Mesenchymal stem cell (in vitro differentiated cells and primary cell): ENCODE measurements at places on chromosomes 1 and 21.

- peak; percentile 46 for DNase-seq
- H3K27me3 ChIP-seq: no peaks in the 10 kb centered on the region
- H3K4me1 ChIP-seq: peaks cover 4% of the 10 kb centered on the region
Measured at GRCh38 chr1:51926171-51926812, 47.8 kb upstream of the NRDC start.

GRCh38 chr1:39226836-39227235 lies 22.3 kb downstream of the MACF1 start:
- no peak for DNase-seq
- H3K4me3 ChIP-seq: no peak overlapping the region
- H3K27ac ChIP-seq: no peak overlapping the region
- H3K36me3 ChIP-seq: peaks cover 3% of the 10 kb centered on the region

GRCh38 chr1:17392199-17392740 lies 20.3 kb downstream of the PADI6 start:
- H3K27me3 ChIP-seq: peaks cover 56% of the 10 kb centered on the region
- H3K27ac ChIP-seq: no peak overlapping the region
- H3K4me1 ChIP-seq: no peaks in the 10 kb centered on the region

DNA sequence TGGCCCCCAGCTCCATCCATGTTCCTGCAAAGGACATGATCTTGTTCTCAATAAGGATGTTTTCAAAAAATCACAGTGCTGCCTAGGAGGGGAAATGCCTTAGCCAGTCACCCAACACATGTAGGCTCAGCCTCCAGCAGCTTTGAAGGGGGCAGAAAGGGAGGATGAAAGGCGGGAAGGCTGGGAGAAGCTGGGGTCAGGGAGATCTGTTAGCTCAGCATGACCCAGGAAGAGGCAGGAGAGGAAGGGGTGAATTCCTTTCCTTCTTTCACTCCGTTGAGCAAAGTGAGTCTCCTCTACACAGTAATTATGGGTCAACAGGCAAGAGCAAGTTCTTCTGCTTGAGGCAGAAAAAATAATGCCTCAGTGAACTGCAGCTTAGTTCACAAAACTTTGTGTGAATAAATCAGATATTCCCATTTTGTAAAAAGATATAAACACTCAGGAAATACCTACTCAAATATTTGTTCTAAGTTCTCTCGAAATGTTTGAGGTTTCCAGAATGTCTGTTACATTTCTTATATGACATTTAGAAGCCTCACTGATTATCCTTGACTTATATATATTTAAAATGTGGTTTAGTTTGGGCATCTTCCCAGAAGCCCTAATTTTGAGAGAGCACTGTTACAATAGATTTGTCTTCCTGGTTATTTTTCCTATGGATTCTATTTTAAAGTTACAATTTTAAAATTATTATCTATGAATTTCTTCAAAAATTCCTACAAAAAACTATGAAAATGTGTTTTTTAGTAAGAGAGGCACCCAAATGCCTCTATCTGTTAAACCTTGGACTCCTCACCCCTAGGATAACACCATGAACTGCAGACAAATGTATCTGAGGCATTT lies 116.8 kb downstream of the KCNJ6 start:
- H3K4me3 ChIP-seq: no peak overlapping the region
- peak; percentile 40 for DNase-seq
- peaks cover 4% of the 10 kb centered on the region for H3K4me1 ChIP-seq
- H3K27ac ChIP-seq: peak overlapping the region; percentile 5
- H3K36me3 ChIP-seq: no peaks in the 10 kb centered on the region

DNA sequence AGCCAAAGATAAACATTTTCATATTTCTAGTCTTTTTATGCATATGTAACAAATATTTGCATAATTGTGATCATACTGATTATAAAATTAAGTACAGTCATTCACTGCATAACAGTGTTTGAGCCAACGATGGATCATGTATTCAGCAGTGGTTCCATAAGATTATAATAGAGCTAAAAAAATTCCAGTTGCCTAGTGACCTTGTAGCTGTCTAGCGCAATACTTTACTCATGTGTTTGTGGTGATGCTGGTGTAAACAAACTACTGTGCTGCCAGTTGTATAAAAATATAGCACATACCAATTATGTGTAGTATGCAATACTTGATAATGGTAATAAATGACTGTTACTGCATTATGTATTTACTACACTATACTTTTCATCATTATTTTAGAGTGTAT lies 2.1 kb upstream of the S100A10 start:
- H3K27me3 ChIP-seq: no peaks in the 10 kb centered on the region
- H3K27ac ChIP-seq: no peak overlapping the region
- DNase-seq: peak; percentile 88
- H3K4me3 ChIP-seq: no peak overlapping the region
- no peaks in the 10 kb centered on the region for H3K36me3 ChIP-seq

DNA sequence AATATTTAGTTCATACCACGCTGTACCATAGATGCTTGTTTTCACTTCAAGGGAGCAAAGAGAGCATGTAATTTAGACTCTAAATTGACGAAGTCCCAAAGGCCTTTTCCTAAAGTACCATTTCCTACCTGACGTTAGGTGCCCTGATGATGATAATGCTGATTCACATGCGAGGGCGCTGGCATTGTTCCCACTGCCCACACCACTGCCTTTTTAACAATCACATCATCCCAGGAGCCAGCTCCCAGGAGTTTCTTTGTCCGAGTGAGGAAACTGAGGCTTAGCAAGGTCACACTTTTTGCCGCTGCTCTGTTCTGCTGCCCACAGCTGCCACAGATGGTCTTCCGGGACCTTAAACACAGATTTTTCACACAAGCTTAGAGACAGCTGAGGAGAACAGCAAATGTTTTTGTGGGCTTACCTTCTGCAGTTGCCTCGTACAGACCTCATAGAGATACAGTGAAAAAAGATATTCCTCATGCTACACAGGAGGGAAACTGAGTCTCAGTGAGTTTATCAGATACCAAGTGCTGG lies 69.4 kb downstream of the EVA1C start:
- peaks cover 8% of the 10 kb centered on the region for H3K36me3 ChIP-seq
- no peak for DNase-seq
- no peaks in the 10 kb centered on the region for H3K27me3 ChIP-seq
- H3K4me3 ChIP-seq: no peak overlapping the region

DNA sequence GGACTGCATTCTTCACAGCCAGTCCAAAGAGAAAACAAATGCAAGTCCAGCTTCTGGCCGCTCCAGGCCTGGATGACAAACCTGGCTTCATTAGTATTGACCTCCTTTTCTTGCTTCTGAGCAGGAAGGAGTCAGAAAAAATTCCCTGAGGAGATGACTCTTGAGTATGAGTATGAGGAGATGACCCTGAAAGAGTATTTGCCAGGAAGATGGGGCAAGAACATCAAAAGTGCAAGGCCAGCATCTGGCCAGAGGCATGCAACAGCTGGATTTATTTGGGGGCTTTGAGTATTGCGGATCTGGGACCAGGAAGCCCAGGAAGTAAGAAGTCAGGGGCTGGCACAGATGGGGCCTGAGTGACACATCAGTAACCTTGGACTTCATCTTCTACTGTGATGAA lies 113.9 kb downstream of the GLIS1 start:
- peaks cover 5% of the 10 kb centered on the region for H3K4me1 ChIP-seq
- no peaks in the 10 kb centered on the region for H3K36me3 ChIP-seq
- H3K27ac ChIP-seq: no peak overlapping the region
- H3K4me3 ChIP-seq: no peak overlapping the region
- DNase-seq: peak; percentile 11

- no peaks in the 10 kb centered on the region for H3K27me3 ChIP-seq
- no peak overlapping the region for H3K4me3 ChIP-seq
- H3K27ac ChIP-seq: no peak overlapping the region
- H3K4me1 ChIP-seq: no peaks in the 10 kb centered on the region
- DNase-seq: no peak
Measured at GRCh38 chr1:110717179-110717578, 42.4 kb upstream of the KCNA3 start.

- H3K27me3 ChIP-seq: no peaks in the 10 kb centered on the region
- no peak overlapping the region for H3K27ac ChIP-seq
- no peak for DNase-seq
- H3K4me3 ChIP-seq: no peak overlapping the region
- peaks cover 9% of the 10 kb centered on the region for H3K36me3 ChIP-seq
Measured at GRCh38 chr1:51753969-51754368, 124.6 kb downstream of the NRDC start.

- no peaks in the 10 kb centered on the region for H3K4me1 ChIP-seq
- H3K27ac ChIP-seq: no peak overlapping the region
- H3K36me3 ChIP-seq: no peaks in the 10 kb centered on the region
- peak; percentile 2 for DNase-seq
- H3K4me3 ChIP-seq: no peak overlapping the region
Measured at GRCh38 chr1:56202186-56202585, 377.2 kb downstream of the PLPP3 start.

DNA sequence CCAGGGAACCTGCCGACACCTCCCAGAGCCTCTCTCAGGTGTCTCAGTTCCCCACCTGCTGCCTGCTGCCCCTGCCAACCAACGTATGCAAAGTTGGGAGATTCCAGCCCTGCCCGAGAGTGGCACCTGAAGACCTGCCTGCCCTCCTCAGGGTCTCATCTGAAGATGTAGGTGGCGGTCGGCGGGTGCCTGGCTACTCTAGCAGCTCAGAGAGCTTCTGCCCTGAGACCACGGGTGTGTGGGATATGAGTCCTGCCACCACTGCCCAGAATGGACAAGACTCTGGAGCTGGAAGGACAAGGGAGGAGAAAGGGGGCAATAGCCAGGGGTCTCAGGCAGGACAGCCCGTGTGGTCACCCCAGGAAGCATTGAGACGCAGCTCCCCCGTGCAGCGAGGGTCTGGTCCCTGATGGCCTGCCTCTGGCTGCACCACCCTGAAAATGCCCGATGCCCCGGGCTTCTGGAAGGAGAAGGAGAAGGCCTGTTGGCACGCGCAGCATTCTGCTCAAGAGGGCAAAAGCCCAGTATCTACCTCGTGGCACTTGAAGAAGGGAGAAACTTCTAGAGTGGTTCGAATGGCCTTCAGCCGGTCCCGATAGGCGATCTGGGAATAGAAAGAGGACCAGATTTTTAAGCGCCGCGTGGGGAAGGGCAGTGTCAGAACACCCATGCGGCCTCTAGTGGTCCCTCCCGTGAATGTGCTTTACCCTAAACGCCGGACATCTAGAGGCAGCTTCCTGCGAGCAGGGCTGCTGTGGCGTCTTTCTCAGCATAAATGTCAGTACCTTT lies 88.8 kb downstream of the STUM start:
- peaks cover 9% of the 10 kb centered on the region for H3K4me1 ChIP-seq
- peak overlapping the region; percentile 24 for H3K4me3 ChIP-seq
- H3K27me3 ChIP-seq: no peaks in the 10 kb centered on the region

DNA sequence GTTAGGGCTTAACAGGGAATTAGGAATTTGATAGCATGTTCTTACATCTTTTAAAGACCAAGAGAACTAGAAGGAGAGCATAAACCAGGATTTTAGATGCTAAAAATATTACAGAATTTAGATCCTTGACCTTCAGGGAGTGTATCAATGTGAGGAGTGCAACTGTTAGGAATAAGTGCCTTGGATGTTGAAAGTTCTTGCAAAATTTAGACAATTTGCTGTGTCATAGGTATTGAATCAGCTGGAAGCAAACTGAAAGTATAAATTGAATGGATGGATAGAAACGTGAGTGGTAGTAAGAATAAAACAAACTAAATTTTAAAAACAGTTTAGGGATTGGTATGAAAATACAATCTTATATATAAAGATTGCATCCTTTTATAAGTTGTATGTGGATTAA lies 27.7 kb downstream of the PPP1R12B start:
- no peak overlapping the region for H3K4me3 ChIP-seq
- H3K27ac ChIP-seq: no peak overlapping the region
- H3K27me3 ChIP-seq: no peaks in the 10 kb centered on the region
- H3K4me1 ChIP-seq: no peaks in the 10 kb centered on the region
- peak; percentile 26 for DNase-seq

DNA sequence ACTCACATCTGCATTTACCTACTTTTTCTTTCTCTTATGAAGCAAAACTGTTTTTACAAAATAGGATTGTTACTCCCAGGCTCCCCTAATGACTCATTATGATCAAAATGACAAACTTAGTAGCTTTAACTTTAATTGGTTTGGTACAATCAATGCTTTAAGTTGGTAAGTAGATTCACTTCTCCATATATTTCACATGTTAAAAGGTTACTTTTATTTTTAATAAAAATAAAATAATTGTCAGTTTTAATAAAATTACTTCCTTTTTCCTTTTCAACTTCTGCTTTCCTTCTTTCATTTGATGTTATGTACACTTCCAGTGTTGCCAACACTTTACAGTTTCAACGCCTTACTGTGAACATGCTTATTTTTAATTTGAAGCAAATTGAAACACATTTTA lies 477.6 kb downstream of the SETD4 start:
- no peak for DNase-seq
- no peaks in the 10 kb centered on the region for H3K36me3 ChIP-seq
- no peak overlapping the region for H3K27ac ChIP-seq
- H3K27me3 ChIP-seq: no peaks in the 10 kb centered on the region

GRCh38 chr1:57248830-57249229 lies 175.0 kb downstream of the DAB1 start:
- H3K4me1 ChIP-seq: no peaks in the 10 kb centered on the region
- no peak overlapping the region for H3K27ac ChIP-seq
- H3K27me3 ChIP-seq: no peaks in the 10 kb centered on the region
- no peaks in the 10 kb centered on the region for H3K36me3 ChIP-seq
